ENCODE measurements at places on chromosomes 1 and 21.

DNA sequence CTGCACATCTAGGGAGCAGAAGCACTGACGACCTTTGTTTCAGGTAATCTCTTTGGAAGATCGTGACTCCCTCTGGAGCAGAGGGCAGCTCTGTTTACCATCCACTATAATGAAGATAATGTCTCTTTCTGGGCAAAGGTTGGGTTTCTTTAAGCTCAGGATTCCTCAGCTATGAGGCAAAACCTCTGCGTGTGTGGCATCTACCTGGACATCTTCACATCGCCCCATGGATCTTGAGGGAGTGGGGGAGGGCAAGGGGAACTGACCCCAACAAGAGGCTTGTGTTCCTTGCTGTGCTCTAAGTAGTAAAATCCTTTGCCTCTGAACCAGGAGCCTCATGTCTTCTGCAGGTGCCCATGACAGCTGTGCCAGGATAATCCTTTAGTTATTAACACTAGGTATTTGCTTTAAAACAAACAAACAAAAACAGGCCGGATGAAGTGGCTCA is 19.6 kb downstream of the SPATA45 start:
- DNase-seq = no peak

DNA sequence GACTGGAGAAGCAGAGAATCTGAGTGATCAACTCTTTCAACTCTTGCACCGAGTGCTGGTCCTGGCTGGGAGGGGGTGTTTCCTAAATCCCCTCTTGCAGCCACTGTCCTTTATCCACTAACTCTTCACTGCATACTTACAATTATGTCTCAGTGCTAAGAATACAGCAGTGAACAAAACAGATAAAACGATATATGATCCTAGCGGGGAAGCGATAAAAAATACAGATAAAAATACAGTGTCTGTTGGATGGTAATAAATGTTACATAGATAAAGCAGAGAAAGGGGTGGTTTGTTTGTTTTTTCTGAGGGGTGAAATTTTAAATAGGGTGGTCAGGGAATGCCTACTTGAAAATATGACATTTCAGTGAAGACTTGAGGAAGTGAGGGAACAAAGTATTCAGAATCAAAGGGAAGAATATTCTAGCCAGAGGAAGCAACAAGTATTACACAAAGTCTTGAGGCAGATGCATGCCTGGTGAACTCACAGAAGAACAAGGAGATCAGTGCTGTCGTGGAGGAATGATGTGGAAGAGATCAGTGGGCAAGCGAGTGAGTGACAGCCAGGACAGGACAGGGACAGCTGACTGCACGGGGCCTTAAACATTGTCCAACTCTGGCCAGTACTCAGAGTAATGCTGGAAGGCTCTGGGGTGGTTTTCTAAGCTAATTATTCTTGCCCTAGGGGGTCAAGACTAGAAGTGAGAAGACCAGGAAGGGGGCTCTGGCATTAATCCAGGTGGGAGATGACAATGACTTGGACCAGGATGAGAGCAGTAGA is 110.0 kb downstream of the APP start:
- DNase-seq = no peak

- DNase-seq = no peak
Observed at GRCh38 chr1:167674156-167674555, 44.1 kb downstream of the RCSD1 start.

- no peak for DNase-seq
Observed at GRCh38 chr21:33390479-33390878, 12.7 kb upstream of the IFNGR2 start.

- DNase-seq = no peak
Observed at GRCh38 chr1:193451001-193451400, 264.6 kb upstream of the B3GALT2 start.

GRCh38 chr1:151680826-151681225 is 35.8 kb downstream of the CELF3 start:
- peak; percentile 74 for DNase-seq

DNA sequence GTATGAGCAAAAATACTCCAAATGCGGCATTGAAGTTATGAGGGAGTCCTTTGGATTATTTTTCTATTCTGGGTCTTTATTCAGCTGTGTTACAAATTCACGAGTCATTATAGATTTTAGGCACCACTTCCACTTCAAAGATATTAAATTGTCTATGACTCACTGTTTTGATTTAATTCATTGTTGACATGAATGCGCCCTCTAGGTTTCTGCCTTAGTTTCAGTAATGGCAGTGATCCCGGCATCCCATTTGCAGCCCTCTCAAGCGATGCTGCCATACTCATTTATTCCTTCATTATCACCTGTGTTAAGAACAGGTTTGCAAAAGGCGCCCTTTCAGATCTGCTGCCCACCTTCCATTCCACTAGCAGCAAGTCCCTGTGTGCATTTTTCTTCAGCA is 14.0 kb downstream of the RSPO1 start:
- no peak for DNase-seq

DNA sequence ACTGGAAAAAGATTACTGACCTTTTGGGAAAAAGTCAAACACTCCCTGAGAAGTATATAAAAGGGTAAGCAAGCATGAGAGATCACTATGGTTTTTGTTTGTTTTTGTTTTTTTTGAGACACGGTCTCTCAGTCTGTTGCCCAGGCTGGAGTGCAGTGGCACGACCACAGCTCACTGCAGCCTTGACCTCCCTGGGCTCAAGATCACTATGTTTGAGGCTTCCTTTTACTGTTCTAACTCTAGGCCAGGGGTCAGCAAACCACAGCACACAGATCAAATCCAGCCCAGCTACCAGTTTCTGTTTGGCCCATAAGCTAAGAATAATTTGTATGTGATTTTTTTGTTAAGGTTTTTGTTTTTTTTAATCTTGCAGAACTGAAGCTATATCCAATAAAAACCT is 25.7 kb downstream of the PSMB4 start:
- DNase-seq = no peak

GRCh38 chr1:110185181-110185580 is 24.9 kb upstream of the KCNC4 start:
- DNase-seq = no peak

DNA sequence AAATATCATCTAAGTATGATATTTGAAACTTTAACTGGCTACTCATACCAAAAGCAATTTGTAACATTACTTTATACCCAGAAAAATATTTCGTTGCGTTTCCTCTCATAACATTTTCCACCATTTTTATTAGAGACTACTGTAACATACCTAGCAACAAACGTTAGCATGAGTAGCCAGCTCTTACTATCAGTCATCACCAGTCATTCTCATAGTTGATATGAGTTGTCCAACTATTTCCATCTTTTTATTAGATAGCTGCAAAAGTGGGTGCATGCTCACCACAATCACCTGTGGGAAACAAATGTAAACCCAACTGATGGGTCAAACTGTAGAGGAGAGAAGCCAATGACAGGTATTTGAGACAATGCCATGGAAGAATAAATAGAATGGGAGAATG is 114.6 kb downstream of the AKT3 start:
- no peak for DNase-seq

- DNase-seq = no peak
Observed at GRCh38 chr1:204331847-204332487, 27.8 kb downstream of the PLEKHA6 start.

DNA sequence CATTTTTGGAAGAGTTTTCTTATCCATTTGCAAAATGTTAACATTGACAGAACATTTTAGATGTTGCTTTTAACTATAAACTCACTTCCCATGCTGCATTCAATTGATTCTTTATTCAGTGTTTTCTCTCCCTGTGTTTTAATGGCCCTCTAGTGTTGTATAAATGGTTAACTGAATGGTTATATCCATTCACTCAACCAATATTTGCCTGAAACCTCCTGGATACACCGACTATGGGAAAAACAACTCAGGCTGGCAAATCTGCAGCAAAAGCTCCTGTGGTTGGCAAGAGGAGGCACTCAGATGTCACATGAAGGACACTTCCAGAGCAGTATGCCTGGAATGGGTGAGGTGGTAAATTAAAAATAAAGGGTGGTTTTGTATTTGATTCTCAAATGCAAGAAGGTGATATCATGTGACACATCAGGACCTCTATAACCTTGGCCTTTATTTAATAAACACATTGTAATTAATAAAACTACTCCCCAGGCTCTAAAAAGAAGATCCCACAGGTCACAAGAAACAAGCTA is 107.6 kb downstream of the BCAR3 start:
- no peak for DNase-seq

- no peak for DNase-seq
Observed at GRCh38 chr1:198119906-198120305, 36.9 kb upstream of the NEK7 start.

DNA sequence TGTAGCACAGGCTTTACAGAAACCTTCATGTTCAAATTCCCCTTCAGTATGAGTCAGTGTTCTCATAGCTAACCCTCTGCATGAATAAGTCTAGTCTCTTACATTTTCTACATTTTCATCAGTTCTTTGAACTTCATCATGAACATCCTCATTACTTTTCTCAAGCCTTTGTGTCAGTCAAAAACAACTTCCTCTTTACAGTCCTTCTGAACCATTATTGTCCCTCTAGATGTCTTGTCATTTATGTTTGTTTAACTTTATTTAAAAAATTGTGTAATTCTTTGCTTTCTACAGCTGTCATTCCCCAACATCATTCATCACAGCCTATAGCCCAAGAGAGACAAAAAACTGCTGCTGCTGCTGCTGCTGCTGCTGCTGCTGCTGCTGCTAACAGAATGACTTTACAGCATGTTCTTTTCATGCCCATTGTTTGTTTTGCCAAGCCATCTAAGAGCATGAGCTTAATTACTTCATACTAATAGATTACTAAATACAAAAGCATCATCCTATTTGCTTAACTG is 133.1 kb downstream of the LRRC40 start:
- no peak for DNase-seq

Measured in HS-5 (cell line).